Stimulated activated CD8-positive, alpha-beta memory T cell treated with anti-CD3 and anti-CD28 coated beads, Interleukin-7, amount 100 ng/mL, for 4 hours (primary cell): ENCODE measurements at places on chromosomes 5 and 9.

GRCh38 chr9:69430206-69430605, 105.2 kb downstream of the ENTREP1 start:
- DNase-seq = no peak

- DNase-seq = no peak
Measured at GRCh38 chr9:26262421-26263107, 584.3 kb upstream of the TUSC1 start.

DNA sequence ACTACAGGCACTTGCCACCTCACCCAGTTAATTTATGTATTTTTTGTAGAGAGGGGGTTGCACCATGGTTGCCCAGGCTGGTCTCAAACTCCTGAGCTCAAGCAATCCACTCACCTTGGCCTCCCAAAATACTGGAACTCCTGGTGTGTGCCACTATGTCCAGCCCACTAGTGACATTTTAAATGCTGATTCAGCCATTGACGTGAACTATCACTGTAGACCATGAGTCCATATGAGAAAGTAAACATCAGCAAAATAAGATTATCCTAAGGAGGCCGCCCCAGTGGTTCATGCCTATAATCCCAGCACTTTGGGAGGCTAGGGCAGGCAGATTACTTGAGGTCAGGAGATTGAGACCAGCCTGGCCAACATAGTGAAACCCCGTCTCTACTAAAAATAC, 488.1 kb upstream of the EDIL3 start:
- no peak for DNase-seq

DNA sequence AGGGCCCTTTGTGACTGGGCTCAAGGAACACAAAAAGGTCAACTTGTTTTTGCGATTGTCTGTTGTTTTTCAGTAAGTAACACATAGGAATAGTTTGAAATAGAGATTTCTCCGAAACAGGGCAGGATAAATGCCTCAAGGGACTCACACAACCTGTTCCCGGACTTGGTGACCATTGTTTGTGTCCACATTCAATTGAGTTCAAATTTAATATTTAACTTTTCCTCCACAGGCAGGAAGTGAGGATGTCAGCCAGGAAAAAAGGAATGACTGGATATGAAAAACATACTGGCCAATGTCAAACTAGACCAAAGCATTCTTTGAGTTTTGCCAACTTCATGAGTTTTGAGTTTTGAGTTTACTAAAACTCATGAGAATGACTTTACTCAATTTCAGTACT, 72.7 kb downstream of the SPATA31C2 start:
- DNase-seq = no peak

GRCh38 chr5:129460936-129461710, 1.0 kb downstream of the ADAMTS19 start:
- no peak for DNase-seq

- no peak for DNase-seq
Measured at GRCh38 chr5:171355302-171355724, 32.3 kb upstream of the NPM1 start.

GRCh38 chr5:131169810-131170539, 769 bp upstream of the LYRM7 start:
- DNase-seq = no peak

- no peak for DNase-seq
Measured at GRCh38 chr9:34540827-34541226, 18.0 kb upstream of the ENHO start.

GRCh38 chr5:178455480-178455835, 134.7 kb downstream of the COL23A1 start:
- no peak for DNase-seq

DNA sequence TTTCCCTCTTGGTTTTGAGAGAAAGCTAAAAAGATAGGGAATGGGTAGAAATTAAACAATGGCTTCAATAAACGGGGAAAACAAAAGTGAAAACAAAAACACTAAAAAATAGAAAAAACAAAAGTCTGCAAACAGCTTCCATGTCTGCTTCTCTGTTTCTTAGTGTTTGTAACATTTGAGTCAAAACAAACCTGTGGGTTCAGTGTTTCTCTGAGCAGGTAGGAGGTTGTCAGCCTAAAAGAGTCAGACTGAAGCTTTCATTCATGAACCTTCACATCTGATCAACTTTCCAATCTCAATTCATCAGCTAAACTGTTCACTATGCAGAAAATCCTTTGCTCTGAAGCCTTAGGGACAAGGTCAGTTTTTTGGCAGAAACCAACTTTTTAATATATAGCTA, 102.5 kb upstream of the ADAMTS16 start:
- no peak for DNase-seq

DNA sequence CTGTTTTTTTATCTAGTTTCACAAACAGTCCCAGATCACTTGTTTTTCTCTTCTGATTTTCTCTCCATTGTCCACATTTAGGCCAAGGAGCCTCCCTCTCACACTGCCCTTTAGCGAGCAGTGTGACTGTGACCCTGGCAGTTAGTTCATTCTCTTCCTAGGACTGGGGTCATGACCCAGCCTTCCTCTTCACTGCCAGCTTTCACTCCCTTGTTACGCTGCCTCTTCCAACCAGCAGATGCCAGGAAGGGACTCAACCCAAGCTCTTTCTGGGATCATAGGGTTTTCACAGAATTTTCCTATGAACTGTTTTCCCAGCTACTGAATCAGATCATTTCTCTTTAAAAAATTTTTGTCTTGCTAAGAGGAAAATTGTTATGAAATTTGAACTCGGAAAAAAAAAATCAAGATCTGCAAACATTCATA, 70.9 kb downstream of the LMNB1 start:
- DNase-seq = no peak

DNA sequence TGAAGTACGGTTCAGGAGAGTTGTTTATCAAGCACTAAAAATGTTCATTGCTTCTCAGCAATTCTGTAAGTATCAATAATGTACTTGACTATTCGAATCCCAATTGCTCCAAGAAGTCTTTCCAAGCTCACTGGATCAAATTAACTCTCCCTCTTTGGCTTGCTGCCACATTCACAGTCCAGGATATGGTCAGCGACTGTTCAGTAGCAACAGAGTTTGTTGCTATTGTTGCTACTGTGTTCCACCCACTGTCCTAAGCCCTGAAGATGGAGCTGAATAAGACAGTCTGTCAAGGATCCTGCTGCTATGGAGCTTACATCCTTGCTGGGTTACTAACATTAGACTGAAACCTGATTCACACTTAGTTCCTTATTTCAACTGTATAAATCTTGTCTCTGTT, 110.8 kb downstream of the FGF10 start:
- no peak for DNase-seq

DNA sequence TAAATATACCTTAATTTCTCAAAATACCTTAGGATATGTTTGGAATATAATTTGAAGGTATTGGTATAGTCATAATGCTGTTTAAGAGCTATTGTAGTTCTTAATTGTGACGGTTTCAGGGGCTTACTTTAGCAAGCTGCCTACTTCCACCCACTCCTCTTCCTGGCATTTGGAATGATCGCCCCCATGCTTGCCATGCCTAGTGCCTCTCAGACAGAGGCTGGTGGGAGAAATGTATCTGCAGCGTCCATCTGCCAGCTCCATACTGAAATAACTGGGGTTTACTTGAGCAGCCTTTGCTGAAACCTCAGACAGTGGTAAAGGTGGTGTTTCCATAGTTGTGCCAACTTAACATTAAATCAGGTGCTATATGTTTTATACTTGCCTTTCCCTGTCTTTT, 52.2 kb downstream of the GABRG2 start:
- no peak for DNase-seq

- no peak for DNase-seq
Measured at GRCh38 chr5:82540301-82540700, 262.1 kb upstream of the RPS23 start.

DNA sequence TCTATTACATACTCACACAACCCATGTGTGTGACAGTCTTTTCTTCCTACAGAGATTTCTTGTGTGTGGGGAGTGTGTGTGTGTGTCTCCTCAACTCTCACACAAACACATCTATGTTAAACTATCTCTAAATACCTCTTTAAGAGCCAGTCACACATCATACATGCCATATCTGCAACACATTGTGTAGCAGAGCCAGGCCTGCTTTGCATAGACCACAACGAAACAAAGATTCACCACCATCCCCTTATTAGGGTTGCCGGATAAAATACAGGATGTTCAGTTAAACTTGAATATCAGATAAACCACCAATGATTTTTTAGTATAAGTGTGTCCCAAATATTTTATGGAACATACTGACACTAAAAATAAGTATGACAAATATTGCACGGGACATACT, 2.3 kb downstream of the FAM170A start:
- no peak for DNase-seq

DNA sequence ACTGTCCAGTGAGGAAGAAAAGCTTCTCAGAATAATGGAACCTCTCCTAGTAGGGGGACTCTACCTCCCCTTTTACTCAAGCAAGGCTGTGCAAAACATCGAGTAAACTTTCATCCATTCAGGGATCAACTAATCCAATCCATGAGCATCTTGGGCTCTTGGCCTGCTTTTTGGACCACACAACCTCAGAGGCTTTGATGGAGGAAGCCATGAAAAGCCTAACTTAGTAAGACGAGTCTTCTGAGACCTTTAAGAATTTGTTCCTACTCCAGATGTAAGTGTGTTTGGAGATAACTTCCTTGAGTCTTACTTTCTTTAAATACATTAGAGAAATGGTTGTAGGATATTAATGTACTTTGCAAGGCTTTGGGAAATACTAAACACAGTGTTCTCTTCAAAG, 49.1 kb downstream of the MARCHF3 start:
- no peak for DNase-seq

- no peak for DNase-seq
Measured at GRCh38 chr5:18003312-18003711, 369.1 kb downstream of the TAF11L14 start.

- no peak for DNase-seq
Measured at GRCh38 chr9:95565982-95566381, 49.2 kb upstream of the PTCH1 start.

- DNase-seq = no peak
Measured at GRCh38 chr9:79215821-79216220, 355.9 kb upstream of the TLE4 start.

GRCh38 chr9:69532396-69532795, 139.8 kb downstream of the APBA1 start:
- no peak for DNase-seq

- peak; percentile 89 for DNase-seq
Measured at GRCh38 chr9:136799854-136800657, 3.9 kb downstream of the CCDC183 start.

DNA sequence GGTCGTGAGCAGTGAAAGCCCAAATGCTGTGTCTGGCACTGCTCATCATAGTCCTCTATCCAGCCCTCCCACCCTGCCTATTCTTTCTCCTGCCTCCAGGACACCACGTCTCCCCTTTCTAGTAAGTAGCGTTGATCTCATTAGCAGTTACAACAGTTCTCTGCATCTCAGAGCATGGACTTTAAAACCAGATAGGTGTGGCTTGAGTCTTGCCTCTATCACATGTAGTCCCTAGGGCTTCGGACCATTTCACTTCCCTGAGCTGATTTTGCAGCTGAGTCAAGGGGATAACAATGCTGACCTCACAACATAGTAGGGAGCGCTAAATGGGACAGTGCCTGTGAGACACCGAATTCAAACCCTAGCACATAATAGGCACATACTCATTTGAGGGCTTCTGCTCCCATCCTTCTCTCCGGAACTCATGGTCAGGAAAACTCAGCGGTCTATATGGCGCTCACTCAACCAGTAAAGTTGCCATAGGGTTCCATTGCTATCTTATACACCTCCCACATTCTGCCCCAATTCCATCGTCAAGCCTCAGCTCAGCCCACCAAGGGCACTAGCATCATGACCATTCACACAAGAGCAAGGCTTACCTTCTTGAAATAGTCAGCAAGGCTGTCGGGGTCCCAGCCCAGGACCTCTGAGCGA, 515 bp downstream of the LCP2 start:
- DNase-seq = no peak

DNA sequence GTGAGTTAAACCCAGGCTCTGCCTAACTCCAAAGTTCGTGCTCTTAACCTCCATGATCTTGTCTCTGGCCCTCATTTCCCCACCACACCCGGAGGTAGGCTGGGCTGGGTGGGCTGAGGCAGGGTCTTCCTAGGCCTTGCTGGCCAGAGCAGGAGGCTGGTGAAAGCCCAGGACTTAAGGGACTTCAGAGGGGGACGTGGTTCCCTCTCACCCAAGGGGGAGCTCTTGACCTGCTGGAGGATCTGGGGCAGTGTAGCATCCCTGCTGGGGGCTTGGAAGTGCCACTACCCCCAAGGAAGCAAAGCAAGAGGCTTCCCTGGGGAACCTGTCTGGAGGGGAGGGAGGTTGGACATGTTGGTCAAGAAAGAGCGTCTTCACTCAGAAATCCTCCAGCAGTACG, 14.7 kb downstream of the PITX1 start:
- no peak for DNase-seq

- peak; percentile 31 for DNase-seq
Measured at GRCh38 chr9:129697656-129698253, 32.3 kb downstream of the PRRX2 start.

DNA sequence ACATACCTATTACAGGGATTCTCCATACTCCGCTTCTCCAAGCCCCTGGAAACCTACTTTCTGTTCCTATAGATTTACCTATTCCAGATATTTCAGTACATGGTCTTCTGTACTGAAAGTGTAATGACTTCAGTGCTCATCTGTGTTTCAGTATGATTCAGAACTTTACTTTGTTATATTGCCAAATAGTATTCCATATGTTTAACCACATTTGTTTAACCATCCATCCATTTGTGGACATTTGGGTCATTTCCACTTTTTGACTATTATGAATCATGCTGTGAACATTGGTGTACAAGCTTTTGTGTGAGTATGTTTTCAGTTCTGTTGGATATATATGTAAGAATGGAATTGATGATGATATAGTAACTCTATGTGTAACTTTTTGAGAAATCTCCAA, 188.9 kb downstream of the PDZD2 start:
- no peak for DNase-seq

GRCh38 chr5:167263185-167263584, 1028.3 kb upstream of the WWC1 start:
- DNase-seq = no peak

- no peak for DNase-seq
Measured at GRCh38 chr9:133731876-133732638, 6.1 kb downstream of the SARDH start.

GRCh38 chr5:104050436-104050835, 487.8 kb upstream of the NUDT12 start:
- no peak for DNase-seq

DNA sequence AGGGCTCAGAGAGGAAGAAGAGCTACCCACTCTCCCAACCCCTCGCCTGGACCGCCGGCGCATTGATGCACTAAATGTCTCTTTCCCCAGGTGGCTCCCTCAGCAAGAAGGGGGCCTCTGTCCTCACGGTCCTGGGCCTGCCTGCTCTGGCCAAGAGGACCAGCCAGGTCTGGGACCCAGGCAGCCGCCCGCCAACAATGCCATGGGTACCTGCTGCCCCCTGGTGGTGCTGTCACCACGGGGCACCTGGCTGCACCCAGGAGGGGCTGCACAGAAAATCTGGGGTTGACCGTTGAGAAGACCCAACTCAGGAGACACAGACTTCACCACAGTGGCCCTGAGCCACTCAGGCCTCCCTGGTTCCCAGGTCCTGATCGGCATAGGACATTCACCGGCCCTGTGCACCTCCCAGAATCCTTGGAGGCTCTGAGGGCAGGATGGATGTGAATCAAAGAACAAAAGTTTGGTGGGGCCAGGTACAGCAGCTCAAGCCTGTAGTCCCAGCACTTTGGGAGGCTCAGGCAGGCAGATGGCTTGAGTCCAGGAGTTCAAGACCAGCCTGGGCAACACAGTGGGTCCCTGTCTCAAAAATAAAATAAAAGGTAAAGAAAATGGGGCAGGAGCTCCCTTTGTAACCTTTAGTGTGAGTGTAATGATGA, 2.4 kb upstream of the VAV2 start:
- DNase-seq = peak; percentile 55
